Posterior cingulate gyrus (tissue), 11 donors: ENCODE measurements at places on chromosomes 4 and X.

DNA sequence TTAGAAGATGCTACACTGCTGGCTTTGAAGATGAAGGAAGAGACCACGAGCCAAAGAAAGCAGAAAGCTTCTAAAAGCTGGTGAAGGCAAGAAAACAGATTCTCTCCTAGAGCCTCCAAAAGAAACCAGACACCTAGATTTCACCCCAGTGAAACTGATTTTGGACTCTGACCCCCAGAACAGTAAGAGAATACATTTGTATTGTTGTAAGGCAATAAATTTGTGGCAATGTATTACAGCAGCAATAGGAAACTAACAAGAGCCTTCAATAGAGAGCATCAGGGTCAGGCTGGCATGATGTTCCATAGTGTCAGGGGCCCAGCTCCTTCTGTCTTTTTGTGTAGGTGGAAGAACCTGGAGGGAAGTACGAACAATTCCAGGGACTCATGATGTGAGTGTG lies 6.0 kb upstream of the TEC start:
- DNase-seq: no peak

DNA sequence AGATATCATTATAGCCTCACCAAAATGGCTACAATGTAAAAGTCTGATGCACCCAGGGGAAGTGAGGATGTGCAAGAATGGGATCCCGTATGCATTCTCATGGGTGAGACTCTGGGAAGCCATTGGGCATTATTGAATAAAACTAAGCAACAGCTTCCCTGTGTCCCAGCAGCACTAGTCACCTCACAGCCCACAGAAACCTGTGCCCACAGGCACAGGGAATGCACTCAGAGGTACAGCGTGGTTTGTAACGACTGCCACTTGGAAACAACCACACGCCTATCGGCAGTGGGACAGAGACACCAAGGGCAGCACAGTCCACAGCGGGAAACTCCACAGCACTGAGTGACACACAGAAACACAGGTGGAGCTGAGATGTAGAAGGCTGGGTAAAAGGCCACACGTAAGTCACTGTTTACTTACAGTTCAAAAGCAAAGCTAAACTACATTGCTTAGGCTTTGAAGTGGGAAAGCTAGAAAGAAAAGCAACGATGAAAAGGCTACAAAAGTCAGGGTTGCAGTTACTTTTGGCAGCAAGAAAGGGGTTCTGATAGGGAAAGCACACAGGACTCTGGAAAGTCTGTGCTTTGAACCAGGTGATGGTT lies 69.2 kb downstream of the HAUS3 start:
- no peak for DNase-seq

DNA sequence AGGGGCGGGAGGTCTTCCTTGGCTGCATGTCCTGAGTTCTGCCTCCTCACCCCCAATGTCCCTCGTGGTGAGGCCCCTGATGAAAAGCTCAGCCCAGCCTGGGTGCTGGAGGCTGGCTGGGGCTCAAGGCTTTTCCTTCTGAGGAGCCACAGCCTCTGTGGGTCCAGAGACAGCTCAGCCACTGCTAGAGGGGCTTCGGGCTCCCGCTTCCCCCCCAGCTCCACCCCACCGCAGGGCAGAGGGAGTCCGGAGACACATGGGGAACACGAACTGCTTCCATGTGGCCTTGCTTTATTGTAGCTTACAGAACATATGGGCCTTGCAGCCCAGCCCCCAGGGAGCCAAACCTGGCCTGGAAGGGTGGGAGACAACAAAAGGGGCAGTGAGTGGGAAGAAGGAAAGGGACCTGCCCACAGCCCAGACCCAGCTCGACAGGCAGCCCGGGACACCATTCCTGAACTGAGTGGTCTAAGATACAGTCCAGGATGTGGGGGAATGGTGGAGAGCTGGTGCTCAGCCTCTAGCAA lies 89.9 kb upstream of the NKX1-1 start:
- DNase-seq: peak; percentile 55

- DNase-seq: no peak
These were observed 470.6 kb upstream of the GALNTL6 start for GRCh38 chr4:171342646-171343045.

GRCh38 chr4:52358366-52358765 lies 300.7 kb downstream of the USP46 start:
- DNase-seq: no peak
